GDM1 (cell line): ENCODE measurements at places on chromosomes 2 and 18.

DNA sequence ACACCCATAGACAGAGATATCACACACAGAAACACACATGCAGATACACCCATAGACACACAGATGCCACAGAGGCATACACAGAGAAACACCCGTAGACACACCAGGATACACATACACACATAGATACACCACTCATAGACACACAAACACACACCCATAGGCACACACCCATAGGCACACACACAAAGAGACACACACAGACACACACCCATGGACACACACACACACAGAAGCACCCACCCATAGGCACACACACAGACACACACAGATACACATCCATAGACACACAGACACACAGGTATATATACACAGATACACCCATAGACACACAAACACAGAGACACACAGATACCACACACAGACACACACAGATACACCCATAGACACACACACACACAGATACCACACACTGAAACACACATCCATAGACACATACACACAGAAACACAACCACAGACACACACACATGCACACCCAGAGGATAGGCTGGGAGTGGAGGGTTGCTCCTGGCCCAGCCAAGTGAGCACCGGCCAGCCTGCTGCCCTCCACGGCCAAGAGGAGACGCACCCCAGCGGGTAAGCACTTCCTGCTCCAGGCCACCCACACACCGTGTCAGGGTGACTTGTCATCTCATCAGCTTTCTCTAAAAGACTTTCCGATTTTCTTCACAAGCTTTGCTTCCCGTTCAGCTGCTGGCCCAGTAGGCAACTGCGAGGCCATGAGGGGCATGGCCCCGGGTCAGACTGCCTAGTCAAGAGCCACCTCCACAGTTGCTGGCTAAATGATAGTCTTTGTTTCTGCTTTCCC is 14.1 kb upstream of the CNNM3 start:
- DNase-seq: no peak

DNA sequence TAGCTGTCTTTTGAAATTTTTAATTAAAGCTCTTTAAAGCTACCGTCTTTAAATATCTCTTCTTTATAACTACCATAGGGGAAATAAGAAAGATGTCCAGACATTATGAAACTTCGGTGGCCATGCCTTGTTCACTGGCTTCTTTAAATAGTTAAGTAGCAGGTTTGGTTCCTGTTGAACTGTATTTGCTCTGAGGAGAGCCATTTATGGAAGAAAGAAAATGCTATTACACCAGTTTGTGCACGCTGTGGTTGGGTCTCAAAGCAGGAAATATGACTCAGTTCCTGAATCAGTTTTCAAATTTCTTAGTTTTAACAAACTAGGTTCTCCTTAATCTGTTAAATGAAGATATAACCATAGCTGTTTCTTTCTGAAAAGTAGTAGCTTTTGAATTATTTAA is 12.2 kb downstream of the ARPC2 start:
- DNase-seq: peak; percentile 65

- no peak for DNase-seq
Observed at GRCh38 chr2:135043345-135043744, 3.9 kb downstream of the MAP3K19 start.

GRCh38 chr2:213016166-213016983 is 135.0 kb downstream of the IKZF2 start:
- no peak for DNase-seq

- DNase-seq: no peak
Observed at GRCh38 chr2:109375656-109376055, 238.1 kb downstream of the SEPTIN10 start.

GRCh38 chr2:241051578-241052487 is 50.3 kb downstream of the MTERF4 start:
- no peak for DNase-seq

DNA sequence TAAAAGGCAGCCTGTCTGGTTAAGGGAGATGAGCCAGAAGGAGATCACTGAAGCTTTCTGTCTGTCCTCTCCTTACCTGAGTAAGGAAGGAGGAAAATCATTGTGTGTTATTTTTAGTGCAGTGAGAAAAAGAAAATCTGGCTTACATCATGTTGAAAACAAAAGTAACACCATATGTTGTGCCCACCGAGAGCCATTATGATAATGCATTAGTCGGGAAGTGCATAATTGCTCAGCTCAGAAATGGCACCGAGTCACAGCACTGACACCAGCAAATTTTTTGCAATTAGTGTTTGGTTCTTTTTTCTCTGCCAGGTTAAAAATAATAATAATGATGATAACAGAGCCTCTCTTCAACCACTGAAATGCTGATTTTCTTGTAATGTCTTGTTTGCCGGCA is 46.6 kb downstream of the HNMT start:
- DNase-seq: no peak

DNA sequence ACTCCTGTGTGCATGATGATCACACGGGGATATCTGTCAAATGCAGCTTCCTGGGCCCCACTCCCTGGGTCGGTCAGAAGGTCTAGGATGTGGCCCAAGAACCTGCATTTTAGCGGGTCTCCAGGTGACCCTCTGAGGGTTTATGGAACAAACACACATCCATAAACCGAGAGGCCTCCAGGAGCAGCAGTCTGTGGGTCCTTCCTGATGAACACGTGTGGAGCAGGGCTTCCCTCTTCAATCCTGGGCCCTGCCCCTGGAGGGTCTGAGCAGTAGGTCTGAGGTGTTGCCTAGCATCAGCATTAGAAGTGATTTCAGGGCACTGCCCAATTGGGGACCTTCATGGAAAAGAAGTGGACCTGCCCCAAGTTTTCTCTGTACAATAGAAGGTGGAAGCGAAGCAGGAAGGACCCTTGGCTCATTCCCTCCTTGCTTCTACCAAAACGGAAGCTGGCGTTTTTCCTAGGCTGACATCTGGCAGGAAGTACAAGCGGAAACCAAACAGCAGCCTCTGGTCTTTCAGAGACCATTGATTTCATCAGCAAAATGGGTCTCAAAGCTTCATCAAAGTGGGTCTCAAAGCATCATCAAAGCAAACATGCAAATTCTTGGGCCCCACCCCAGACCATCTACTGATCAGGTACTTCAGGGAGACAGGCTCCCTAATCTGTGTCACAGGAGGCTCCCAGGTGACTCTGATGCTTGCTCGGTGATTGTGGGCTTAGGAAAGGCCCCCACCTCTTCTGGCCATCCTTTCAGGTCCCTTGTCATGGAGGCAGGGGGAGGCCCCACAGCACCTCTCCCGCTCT is 30.7 kb downstream of the INO80C start:
- no peak for DNase-seq

GRCh38 chr18:59054496-59055287 is 85.0 kb upstream of the SEC11C start:
- DNase-seq: no peak

GRCh38 chr18:62974928-62975675 is 259.8 kb downstream of the PHLPP1 start:
- DNase-seq: no peak
